Activated naive CD4-positive, alpha-beta T cell treated with Interleukin-2 at 50 U/mL for 16 hours (primary cell): ENCODE measurements at places on chromosomes 6 and 20.

- no peak for DNase-seq
These were observed 6.6 kb downstream of the SLC2A4RG start for GRCh38 chr20:63745961-63746731.

- DNase-seq: no peak
These were observed 42.0 kb downstream of the PGM3 start for GRCh38 chr6:83151114-83151513.

DNA sequence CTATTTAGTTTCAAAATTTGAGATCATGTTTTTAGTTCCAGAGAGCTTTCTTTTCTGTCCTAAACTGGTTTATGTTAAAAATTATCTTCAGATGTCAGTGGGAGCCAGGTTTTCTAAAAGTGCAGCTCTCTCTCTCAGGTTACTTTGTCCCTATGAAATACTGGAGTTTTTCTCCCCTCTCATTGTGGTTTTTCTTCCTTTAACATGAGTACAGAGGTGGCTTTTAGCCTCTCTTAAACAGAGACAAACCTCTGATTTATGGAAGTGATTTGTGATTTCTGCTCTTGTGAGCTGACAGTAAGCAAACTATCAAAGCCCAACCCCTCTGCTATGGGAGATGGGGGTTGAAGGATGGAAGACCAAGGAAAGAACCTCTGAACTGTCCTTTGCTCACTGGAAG lies 85.7 kb downstream of the LIN28B start:
- DNase-seq: no peak

GRCh38 chr6:145071836-145072235 lies 663.5 kb downstream of the EPM2A start:
- no peak for DNase-seq

GRCh38 chr6:70152786-70153185 lies 150.1 kb downstream of the COL9A1 start:
- no peak for DNase-seq

DNA sequence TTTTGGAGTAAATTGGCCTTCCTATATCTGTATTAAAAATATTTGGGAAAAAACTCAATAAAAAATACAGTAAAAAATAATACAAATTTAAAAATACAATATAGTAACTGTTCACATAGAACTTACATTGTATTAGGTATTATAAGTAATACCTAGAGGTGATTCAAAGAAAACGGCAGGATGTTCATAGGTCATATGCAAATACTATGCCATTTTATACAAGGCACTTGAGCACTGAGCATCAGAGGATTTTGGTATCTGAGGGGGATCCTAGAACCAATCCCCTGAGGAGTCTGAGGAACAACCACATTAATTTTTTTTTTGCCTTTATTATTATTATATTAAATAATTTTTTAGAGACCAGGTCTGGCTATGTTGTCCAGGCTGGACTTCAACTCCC lies 41.7 kb downstream of the RNGTT start:
- DNase-seq: no peak

DNA sequence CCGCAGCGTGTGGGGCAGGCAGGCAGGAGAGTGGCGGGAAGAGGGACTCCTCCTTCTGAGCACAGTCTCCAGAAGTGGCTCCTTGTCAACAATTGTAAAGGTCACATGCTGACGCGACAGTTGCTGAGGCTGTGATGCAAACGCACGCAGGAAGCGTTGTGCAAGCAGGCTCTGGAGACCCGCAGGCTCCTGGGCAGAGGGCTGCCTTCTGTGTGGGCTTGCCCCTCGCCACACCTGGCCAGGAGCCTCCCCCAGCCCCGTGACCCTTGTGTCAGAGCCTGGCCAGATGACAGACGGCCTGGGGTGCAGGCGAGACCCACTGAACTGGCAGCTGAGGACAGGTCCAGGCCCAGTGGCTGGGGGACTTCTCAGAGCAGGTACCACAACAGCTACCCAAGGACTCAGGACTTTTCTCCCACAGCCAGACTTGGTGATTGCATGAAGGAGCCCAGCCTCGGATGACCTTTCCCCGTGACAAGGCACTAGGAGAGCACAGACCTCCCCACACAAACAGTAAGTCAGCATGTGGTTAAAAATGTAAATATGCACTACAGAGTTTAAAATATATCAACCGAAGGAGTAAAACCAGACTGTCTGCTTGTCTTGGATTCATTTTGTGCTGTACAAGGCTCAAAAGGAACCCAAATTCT lies 222.1 kb upstream of the RREB1 start:
- no peak for DNase-seq

DNA sequence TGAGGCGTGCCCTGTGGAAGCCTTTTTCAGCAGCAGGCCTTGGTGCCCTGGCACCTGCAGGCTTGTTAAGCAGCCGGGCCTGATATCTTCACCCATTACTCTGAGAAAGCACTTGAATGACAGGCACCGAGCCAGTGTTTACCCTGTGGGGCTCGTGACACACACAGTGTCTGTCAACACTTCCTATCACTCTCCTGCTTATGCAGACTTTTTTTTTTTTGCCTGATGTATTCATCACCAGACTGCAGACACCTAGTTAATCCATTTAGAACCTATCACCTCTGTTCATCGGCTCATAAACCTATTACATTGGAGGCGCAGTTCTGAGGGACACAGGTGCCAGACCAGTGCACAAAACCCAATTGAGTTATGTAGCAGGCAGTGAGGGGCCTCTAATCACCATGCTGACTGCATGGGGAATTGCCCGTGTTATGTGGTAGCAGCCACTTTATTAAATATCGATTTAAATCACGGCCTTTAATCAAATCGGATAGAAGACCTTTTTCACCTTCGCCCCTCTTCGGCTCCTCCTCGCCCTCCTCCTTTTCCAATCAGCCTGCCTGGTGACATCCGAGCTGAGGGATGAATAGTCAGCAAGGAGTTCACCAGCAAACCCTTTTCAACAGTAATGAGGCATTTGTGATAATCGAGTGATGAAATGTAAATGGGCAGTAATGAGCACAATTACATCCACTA lies 962.9 kb upstream of the SLC35B3 start:
- DNase-seq: no peak

- no peak for DNase-seq
These were observed 147.3 kb upstream of the NEDD9 start for GRCh38 chr6:11379805-11380204.

GRCh38 chr6:74597840-74598239 lies 608.0 kb downstream of the COL12A1 start:
- DNase-seq: no peak

DNA sequence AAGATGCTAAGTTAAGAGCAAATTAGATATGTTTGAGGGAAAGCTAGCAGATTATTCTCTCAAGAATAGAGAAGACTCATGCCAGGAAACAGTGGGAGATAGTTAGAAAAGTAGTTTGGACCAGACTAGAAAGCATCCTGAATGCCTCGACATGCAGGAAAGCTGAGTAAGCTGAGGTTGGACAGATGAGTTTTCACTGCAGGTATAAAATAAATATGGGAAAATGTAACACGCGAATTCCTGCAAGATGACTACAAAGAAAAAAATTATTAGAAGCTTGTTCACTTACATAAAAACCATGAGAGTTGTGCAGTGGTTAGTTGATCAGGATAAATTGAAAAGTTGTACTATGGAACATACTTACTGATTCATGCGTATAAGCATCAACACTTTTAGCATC lies 484.2 kb upstream of the MANEA start:
- no peak for DNase-seq

DNA sequence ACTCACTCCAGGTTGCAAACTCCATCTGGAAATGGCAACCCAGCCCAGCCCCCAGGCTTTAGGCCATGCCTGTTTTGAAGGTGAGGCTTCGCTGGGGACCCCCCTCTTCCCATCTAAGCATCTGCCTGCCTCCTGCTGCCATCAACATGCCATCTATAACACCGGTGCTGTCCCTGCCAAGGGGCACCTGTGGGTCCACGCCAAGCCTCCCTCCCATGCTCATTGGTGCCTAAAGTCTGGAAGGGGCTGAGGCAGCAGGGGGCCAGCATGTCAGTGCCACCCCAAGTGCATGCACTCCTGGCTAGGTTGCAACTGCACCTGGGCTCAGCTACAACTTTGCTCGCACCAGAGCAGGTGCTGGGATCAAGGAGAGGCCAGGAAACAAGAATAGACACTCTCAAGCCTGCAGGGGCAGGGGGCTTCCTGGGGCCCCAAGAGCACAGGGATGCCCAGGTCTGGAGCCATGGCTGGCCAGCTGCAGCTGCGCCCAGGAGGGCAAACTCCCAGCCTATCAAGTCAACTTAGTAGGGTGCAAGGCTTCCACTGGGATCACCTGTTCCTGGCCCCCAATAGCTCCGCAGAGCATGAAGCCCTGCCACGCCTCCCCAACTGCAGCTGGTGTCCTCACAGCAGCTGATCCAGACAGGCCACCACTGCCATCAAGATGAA lies 151.3 kb upstream of the HSF2 start:
- no peak for DNase-seq

- DNase-seq: no peak
These were observed 180.0 kb upstream of the UST start for GRCh38 chr6:148566664-148567350.

DNA sequence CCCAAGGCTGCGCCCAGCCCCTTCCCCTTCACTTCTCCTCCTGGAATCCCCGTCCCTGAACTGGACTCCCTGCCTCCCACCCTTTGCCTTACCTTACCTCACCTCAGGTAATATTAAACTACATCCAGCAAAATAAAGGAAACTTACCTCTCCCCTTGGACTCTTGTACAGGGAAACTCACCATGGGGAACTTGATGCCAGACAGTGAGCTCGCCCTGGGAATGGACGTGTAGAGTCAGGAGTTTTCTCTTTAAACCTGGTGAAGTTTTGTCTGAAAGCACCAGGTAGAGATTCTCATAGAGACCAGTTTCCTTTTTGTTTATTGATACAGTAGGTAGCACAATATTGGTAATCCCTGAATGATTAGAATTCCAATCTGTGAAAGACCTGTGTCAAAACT lies 544 bp upstream of the HLA-C start:
- no peak for DNase-seq

GRCh38 chr6:125537090-125537489 lies 212.3 kb upstream of the HEY2 start:
- DNase-seq: no peak

- DNase-seq: no peak
These were observed 42.0 kb downstream of the CDS2 start for GRCh38 chr20:5168651-5169396.

- no peak for DNase-seq
These were observed 664.2 kb upstream of the PTCHD4 start for GRCh38 chr6:48775157-48775556.

DNA sequence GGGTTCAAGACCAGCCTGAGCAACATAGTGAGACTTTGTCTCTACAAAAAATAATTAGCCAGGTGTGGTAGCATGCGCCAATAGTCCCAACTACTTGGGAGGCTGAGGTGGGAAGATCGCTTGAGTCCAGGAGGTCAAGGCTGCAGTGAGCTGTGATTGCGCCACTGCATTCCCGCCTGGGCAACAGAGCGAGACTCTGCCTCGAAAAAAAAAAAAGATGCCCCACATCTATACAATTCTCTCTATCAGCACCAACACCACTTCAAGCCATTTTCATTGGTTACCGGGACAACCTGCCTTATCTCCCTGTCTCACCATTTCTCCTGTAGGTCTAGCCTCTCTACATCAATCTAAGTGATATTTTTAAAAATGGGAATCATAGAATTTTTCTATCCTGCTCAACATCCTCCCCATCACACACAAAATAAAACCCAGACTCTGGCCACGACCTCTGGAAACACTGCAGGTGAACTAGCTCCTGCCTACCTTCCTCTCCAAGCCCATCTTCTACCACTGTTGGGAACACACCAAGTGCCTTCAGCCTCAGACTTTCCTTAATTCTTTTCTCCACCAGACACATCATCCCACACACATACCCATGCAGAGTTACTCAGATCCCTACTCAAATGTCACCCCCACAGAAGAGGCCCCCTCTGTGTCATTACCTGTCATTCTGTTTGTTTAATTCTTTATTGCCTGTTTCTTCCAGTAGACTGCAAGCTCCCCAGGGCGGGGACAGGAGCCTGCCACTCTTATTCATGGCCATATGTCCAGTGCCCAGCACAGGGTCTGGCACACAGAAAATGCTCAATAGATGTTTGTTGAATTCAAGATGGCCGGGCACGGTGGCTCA lies 9.6 kb upstream of the PLTP start:
- DNase-seq: no peak

- no peak for DNase-seq
These were observed 19.0 kb upstream of the DCDC2 start for GRCh38 chr6:24376871-24377270.

DNA sequence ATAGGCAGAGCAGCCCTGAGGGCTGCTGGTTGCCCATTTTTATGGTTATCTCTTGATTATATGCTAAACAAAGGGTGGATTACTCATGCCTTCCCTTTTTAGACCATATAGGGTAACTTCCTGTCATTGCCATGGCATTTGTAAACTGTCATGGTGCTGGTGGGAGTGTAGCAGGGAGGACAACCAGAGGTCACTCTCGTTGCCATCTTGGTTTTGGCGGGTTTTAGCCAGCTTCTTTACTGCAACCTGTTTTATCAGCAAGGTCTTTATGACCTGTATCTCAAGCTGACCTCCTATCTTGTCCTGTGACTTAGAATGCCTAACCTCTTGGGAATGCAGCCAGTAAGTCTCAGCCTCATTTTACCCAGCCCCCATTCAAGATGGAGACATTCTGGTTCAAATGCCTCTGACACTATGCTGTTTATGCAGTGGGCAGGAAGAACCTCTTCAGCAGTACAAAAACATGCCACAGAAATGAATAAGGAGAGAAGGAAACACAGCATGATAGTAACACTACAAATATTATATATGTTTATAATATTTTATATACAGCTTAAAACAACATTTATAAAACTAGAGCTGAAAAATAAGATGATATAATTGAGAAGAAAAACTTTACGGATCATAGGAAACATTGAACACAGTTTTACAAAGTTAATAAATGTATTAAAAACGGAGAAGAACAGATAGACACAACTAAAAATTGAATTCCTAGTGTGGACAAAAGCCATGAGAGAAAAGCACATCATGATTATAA lies 58.9 kb upstream of the SAMD5 start:
- no peak for DNase-seq

GRCh38 chr6:57108691-57109090 lies 18.7 kb downstream of the ZNF451 start:
- no peak for DNase-seq

GRCh38 chr20:62583424-62583920 lies 58.8 kb upstream of the SLCO4A1 start:
- no peak for DNase-seq

DNA sequence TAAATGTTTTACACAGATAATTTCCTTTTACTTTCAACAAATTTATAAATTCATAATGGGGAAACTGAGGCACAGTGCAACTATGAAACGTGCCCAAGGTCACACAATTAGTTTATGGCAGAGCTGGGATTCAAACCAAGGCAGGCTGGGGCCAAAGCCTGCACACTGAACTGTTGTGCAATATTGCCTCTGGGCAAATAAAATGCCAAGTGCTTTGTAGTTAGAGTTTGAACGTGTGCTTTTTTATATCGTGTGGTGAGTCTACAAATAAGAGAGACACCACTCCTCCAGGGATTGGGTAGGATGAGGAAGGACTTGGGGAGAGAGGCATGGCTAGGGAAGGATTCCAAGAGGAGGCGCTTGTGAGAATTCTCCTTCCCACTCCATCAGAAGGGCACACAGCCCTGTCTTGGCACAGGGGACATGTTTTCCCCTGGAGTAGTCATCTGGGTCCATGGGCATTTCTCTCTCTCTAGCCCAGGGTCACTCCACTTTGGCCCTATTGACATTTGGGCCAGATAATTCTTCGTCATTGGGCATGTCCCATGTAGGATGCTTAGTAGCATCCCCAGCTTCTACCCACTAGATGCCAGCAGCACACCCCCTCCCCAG lies 2.8 kb upstream of the CDH22 start:
- no peak for DNase-seq
